ENCODE measurements at places on chromosomes 12 and 14.

DNA sequence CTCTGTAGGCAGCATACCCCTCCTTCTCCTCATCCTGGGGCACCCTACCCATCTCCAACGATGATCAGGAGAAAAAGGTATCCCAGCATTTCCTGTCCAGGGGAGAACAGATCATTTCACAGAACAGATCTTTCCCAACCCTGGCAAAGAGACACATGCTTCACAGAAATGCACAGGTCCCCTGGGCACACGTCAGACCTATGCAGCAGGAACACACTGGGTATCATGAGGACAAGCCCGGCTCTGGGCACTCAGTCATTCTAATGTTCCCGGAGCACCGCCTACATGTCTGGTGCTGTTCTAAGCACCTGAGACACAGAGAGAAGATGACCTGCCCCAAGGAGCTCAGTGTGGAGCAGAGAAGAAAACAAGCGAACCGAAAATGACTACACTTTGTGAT, 56.2 kb downstream of the ACTN1 start:
- no peak for DNase-seq

- peak; percentile 81 for DNase-seq
Measured at GRCh38 chr12:85036234-85036707, at the start of the genes LRRIQ1 and TSPAN19. Gene LRRIQ1, plus strand, starts transcription at chr12:85036351. Its CDS starts 1,826 bp downstream, at chr12:85038177. Gene TSPAN19, minus strand, starts transcription at chr12:85036277. Its CDS starts 6,331 bp downstream, at chr12:85029946.

- no peak for DNase-seq
Measured at GRCh38 chr12:27057543-27057942, 24.8 kb downstream of the C12orf71 start.

- no peak for DNase-seq
Measured at GRCh38 chr14:87148655-87149054, 844.3 kb downstream of the GALC start.

- no peak for DNase-seq
Measured at GRCh38 chr12:16939871-16940306, 333.9 kb upstream of the LMO3 start.

DNA sequence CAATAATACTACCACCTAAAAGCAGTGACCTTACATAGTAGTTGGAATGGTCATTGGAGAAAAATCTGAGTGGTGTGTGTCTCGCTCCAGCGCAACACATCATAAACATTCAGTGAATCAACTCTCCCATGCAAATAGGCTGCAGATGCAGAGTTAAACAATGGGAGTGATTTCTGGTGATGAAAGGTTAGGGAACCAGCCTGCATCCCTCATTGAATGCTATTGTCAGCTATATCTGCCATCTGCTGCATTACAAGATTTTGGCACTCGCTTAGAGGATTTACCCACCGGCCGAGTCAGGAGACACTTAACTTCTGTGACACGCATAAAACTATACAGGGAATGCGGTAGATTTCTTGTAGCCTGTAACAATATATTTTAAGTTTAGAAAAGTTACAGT, 900.9 kb downstream of the FLRT2 start:
- DNase-seq, result peak; percentile 5

DNA sequence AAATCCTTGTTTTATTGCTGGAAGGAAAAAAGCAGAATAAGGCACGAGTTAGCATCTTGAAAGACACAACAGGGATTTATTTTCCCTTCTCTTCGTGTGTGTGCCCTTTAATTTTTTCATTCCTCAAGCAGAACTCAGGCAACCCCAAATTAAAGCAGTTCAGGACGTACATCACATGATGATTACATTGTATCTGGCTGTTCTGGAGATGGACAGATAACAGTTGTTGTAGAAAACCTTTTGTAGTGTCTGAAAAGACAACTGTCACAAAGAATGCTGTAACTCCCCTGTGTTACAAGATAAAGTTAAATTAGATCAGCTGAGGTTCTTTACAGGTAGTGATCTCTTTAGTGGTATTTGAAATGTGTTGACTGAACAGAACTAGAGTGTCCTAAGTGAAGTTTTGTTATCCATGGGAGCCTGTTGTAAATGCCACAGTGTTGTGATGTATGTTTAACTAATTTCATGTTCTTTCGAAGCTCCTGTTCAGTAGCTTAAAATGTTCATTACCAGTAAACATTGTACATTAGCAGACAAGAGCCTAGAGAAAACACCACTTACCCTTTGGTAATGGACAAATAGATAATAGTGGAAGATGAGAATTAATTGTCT, 58.5 kb downstream of the TMTC2 start:
- no peak for DNase-seq

GRCh38 chr12:53500142-53500775, 824 bp upstream of the TARBP2 start:
- DNase-seq, result no peak

- DNase-seq, result no peak
Measured at GRCh38 chr14:76964695-76965094, 63.8 kb downstream of the IRF2BPL start.

- DNase-seq, result no peak
Measured at GRCh38 chr14:37411079-37411735, 183.8 kb downstream of the FOXA1 start.

GRCh38 chr12:46159309-46159901, 109.4 kb downstream of the SLC38A1 start:
- no peak for DNase-seq

DNA sequence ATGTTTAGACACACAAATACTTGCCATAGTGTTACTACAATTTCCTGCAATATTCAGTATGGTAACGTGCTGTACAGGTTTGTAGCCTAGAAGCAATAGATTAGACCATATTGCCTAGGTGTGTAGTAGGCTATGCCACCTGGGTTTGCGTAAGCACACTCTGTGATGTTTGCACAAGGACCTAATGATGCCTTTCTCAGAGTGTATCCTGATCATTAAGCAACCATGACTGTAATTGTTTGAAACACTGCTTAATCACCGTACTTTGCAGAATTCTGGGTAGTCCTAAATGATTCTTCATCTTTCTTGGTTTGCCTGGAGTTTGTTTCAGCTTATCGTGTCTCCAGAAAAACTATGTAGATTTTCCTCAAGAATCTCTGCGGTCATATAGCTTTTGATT, 11.2 kb upstream of the TCP11L2 start:
- no peak for DNase-seq

- no peak for DNase-seq
Measured at GRCh38 chr12:122190842-122191668, 8.1 kb downstream of the LRRC43 start.

DNA sequence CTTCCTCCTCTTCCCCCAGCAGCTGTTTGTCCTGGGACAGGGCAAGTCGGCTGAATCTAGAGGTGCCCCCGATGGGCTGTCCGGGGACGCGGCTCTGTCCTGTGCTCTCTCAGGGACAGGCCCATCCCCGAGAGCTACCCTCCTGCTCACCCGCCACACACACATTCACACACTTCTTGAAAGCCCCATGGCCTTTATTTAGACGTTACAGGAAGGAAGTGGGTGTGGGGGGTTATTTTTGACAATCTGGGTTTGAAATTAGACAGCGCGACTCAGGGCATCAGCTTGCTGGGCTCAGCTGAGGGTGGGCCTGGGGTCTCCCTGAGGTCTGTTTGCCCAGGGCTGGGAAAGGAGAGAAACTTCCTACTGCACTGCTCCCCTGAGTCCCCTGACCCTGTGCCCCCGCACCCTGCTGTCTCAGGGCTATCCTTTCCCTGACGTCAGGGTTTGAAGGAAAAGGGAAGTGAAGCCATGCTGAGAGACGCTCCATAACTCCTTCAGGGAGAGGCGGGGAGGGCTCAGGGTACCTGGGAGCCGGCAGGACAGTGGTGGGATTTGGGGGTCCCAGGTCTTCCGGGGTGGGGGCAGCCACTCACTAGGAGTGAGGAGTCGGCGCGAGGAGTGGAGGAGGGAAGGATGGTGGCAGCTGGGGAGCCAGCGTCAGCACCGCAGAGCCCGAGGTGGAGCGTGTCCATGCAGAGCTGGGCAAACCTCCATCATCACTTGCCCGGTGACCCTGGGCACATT, 8.1 kb downstream of the PTPN6 start:
- no peak for DNase-seq
